ENCODE measurements at places on chromosomes 6 and 20.

DNA sequence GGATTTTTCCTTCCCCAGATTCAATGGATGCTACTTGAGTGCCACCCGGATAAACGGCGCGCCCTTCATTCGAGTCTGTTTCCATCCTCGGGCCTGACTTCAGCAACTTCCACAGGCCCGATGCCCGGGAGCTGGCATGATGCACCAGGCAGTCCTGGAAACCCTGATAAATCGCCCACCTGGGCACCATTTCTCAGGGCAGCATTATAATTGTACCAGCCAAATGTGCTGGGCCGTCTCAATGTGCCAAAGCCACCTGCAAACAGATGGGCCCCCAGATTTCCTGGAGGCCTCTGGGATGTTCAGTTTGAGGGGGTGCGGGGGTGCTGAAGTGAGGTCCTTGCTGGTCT lies 65.8 kb downstream of the NOL4L start:
- no peak for DNase-seq

DNA sequence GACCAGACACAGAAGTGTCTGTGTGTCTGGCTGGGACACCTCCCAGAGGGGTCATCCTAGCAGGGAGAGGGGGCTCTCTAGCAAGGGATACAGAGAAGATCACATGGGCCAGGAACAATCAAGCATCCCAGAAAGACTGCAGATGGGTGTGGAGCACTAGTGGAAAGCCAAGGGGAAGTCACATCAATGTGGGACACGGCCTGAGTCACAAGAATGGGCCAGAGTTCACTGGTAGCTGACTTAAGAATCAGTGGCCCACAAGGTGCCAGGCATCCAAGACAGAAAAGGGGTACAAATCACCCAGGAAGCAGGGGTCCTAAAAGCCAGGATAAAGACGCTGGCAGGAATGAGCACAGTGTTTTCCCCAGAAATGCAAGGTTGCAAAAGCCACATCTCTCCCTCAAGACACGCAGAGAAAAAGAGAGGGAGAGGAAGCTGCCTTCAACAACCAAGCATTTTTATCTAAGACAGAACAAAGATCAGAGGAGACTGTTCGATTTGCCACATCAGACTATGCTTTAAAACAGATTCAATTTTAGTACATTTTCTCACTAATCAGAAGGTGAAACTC lies 113.6 kb upstream of the DST start:
- DNase-seq = no peak

DNA sequence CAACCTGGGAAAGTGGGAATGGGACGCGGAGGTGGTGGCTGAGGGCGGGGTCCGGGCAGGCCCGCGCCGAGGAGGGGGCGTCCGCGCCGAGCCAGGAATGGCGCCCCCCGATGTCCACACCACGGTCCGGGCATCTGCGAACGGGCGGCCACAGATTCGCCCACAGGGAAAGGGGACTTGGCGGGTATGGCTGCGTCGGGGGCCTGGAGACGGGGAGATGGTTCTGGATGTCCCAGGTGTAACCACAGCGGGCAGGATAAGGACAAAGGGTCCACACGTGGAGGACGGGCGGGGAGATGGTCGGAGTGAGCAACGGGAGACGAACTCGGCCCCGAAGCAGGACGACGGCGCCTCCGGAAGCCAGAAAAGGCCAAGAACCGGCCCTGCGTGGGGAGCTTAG lies 124.6 kb downstream of the WDR27 start:
- DNase-seq = no peak

- no peak for DNase-seq
Measured at GRCh38 chr6:35064757-35065440, 76.2 kb downstream of the TCP11 start.

DNA sequence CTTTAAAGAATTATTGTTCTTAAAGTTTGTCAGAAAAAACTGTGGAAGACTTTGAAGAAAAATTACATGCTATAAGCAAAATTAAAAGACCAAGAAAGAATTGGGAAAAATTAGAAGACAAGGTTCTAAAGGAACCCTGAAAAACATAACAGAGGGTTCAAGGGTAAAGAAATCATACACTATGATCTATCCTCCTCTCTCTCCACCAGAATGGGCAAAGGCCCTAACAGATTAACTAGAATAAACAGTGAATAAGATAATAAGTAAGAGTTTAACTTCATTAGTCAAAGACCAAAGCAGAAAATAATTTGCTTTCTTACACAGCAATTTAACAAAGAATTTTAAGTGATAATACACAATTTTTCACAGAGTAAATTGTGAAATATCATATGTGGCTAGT lies 201.2 kb upstream of the PDE10A start:
- DNase-seq = no peak

GRCh38 chr20:43959079-43959919 lies 44.6 kb downstream of the TOX2 start:
- no peak for DNase-seq

- DNase-seq = no peak
Measured at GRCh38 chr6:95169775-95170174, 407.6 kb upstream of the MANEA start.

GRCh38 chr6:53510746-53511145 lies 34.2 kb downstream of the GCLC start:
- DNase-seq = no peak

DNA sequence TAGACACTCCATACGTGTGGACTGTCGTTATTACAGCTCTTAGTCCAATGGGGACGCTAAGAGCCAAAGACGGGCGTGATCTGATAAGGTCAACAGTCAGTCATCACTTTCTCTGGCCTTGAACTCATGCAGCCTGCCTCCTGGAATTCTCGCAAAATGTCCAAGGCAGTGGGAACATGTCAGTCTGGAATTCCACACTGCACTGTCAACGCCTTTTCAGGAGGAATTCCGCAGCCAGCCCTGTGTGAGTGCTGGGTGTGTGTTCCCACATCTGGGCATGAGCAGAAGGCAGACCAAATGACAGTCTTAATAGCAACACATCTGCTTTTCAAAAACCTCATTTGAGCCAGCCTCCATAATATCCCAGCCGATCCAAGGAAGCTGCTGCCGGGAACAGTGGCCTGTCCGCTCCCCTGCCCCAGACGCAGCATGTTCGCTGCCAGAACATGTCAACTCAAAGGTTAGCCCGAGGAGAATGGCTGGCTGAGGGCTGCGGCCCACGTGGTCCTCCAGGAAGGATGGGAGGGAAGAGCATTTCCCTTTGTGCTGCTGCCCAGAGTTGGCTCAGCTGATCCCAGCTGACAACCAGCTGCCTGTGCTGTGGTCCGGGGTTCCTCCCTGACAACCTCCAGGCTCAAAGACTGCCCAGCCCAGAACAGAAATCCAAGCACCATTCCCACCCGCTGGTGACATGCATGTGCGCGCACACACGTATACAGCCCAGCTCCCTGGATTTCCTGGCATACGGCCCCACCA lies 103.1 kb downstream of the SULF2 start:
- DNase-seq = peak; percentile 67

GRCh38 chr6:4743062-4743461 lies 33.1 kb upstream of the CDYL start:
- no peak for DNase-seq
